Stimulated activated CD8-positive, alpha-beta memory T cell treated with anti-CD3 and anti-CD28 coated beads, Interleukin-4, amount 100 ng/mL, for 48 hours (primary cell): ENCODE measurements at places on chromosomes 13 and 19.

GRCh38 chr13:96198038-96198437 lies 108.1 kb downstream of the HS6ST3 start:
- no peak for DNase-seq

DNA sequence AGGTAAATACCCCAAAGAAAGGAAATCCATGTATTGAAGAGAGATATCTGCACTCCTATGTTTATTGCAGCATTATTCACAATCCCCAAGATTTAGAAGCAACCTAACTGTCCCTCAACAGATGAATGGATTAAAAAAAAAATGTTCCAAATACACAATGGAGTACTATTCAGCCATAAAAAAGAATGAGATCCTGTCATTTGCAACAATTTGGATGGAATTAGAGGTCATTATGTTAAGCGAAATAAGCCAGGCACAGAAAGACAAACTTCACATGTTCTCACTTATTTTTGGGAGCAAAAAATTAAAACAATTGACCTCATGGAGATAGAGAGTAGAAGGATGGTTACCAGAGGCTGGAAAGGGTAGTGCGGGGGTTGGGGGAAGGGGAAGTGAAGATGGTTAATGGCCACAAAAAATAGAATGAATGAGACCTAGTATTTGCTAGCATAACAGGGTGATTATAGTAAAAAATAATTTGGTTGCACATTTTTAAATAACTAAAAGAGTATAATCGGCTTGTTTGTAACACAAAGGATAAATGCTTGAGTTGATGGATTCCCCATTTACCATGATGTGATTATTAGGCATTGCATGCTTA lies 9.7 kb upstream of the ZNF709 start:
- no peak for DNase-seq

- no peak for DNase-seq
Measured at GRCh38 chr19:4371247-4372164, 28.1 kb downstream of the MPND start.

DNA sequence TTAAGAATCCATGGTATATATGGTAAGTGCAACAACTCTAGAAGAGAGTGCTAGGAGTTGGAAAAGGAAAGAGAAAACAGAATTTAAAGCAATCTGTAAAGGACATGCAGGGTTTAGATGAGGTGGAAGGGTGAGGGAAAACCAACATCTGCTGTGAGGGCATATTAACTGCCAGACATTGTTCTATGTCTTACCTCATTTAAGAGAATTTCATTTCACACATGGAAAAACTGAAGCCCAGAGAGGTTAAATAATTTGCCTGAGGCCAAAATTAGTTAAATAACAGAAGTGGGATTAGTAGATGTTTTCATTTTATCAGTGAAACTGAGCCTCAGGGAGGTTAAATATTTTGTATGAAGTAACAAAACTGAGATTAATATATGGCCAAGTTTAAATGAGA lies 7.4 kb upstream of the USPL1 start:
- DNase-seq, result no peak

- no peak for DNase-seq
Measured at GRCh38 chr13:103815619-103816018, 749.4 kb upstream of the SLC10A2 start.

DNA sequence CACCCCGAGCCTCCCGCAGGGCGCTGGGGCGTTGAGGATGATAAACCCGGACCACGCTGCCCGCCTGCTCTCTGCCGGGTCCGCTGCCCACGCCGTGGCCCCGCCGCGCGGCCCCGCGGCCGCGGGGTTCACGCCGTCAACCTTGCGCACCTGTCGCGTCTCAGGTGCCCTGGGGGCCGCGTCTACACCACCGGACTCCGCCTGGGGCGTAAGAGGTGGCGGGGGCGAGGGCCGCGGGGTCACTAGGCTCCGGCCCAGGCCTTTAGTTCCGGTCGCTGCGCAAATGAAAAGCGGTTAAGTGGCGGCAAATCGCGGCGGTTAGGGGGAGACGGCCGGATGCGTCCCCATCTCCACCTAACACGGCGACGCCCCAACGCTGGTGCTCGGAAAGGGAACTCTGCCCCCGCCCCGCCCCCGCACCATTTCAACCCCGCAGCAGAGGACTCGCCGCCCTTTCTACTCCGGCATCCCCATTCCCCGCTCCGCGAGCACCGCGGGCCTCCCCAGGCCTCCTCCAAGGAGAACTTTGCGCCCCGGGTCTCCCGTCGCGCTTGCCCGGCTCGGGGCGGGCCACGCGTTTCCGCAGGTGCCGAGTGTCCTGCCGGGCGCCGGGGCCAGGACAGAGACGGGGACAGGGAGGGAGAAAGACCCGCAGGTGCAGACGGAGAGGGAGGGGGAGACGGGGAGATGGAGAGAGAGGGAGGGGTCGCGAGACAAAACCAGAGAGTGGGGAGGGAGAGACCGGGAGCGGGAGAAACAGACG lies 4.3 kb downstream of the ONECUT3 start:
- DNase-seq, result no peak

GRCh38 chr19:900043-900301 lies 6.7 kb downstream of the RNU6-9 start:
- no peak for DNase-seq

DNA sequence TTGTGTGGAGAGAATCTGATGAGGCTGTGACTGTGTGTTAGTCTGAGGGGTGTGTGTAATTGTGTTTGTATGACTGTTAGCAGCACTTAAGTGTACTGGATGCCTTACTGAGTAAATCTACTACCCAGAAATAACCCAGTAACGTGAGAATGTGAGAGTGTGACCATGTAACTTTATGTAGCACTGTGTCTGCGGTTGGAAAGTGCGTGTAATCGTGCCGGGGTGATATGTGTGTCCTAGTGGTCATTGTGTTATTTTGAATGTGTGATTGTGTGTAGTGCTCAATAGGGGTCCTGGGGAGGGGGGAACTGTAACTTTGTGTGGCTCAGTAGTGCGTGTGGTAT lies 550 bp downstream of the ZNF383 start:
- DNase-seq, result peak; percentile 39

GRCh38 chr19:34454091-34454490 lies 25.9 kb downstream of the UBA2 start:
- no peak for DNase-seq

- no peak for DNase-seq
Measured at GRCh38 chr19:6238643-6239281, 41.0 kb downstream of the MLLT1 start.

- DNase-seq, result no peak
Measured at GRCh38 chr13:22114630-22115311, 443.9 kb downstream of the FGF9 start.

GRCh38 chr19:32022731-32023563 lies 322.5 kb upstream of the ZNF507 start:
- no peak for DNase-seq

GRCh38 chr19:8208922-8209461 lies at the start of gene CERS4:
Gene CERS4 (plus strand): TSS chr19:8209370. CDS start chr19:8251077, 41,707 bp downstream.
- DNase-seq, result peak; percentile 81

- no peak for DNase-seq
Measured at GRCh38 chr19:17061691-17062090, 13.6 kb downstream of the HAUS8 start.

DNA sequence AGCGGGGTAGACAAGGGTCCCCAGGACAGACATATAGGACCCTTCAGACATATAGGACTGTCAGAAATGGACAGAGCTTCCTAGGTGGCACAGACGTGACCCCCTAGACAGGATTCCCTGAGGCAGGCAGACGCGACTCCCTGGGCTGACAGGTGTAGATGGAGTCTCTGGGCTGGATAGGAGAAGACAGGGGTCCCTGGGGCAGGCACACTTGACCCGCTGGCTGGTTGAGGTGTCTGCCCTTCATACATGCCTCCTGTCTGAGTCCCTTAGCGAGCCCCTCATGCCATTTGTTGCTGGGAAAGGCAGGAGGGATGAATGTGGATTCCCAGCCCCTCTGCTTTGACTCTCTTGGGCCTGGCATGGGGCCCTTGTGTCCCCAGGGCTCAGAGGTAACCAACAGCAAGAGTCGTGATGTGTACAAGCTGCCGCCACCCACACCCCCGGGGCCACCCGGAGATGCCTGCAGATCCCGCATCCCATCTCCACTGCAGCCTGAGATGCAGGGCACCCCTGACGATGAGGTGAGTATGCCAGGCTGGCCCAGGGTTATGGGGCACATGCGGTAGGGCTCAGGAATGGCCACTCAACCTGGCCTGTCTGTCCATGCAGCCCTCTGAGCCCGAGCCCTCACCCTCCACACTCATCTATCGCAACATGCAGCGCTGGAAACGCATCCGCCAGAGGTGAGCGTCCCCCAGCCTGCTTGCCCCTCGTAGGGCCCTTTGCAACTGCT lies 3.0 kb downstream of the HSPB6 start:
- no peak for DNase-seq

DNA sequence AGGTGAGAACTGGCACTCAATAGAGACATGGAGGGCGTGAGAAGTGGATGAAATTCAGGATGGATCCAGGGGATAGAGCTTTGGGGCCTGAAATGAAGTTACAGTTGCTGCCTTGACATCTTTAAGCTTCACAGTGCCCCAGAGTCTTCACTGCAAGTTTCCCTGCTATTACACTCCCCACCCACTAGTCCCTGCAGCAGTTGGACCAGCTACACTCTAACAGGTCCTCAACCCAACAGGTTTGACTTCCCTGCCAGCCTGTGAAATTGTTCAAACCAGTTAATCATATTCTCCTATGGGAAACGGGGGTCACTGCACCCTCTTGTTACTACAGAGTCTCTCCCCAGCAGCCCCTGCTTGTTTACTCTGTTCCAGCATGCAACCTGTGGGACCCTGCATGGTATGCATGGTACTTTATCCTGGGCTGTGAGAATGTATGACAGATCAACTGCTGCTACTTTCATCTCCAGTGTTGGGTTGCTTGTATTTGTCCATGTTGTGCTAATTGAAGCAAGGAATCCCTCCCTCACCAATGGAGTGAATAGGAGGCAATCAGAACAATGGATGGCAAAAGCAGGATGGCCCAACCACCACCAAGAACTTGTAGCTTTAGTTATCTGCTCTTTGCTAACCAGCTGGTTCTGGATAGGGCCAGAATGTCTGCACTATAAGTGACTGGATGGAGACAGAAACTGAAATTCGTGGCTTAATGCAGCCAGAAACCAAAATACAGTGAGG lies 314.2 kb downstream of the OLFM4 start:
- no peak for DNase-seq

GRCh38 chr13:50914848-50915247 lies 5.3 kb downstream of the RNASEH2B start:
- DNase-seq, result no peak

GRCh38 chr19:49987159-49987698 lies 26.3 kb upstream of the SIGLEC11 start:
- peak; percentile 88 for DNase-seq

GRCh38 chr19:3443840-3444694 lies 36.3 kb downstream of the SMIM24 start:
- no peak for DNase-seq

- peak; percentile 75 for DNase-seq
Measured at GRCh38 chr19:55585658-55586339, 5.2 kb upstream of the ZNF579 start.

DNA sequence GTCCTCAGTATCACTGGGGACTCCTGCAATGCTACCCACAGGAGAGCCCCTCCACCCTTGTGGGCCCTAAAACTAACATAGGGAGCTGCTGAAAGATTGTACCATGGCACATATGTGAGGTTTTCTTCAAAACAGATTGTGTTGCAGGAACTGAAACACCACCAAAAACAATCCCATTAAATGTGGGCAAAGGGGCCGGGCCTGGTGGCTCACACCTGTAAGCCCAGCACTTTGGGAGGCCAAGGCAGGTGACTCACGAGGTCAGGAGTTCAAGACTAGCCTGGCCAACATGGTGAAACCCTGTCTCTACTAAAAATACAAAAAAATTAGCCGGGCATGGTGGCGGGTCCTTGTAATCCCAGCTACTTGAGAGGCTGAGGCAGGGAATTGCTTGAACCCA lies 34.7 kb downstream of the SCGB2B2 start:
- no peak for DNase-seq

GRCh38 chr19:33080761-33081681 lies at the start of gene GPATCH1:
Gene GPATCH1 (plus strand): TSS chr19:33081181. CDS start chr19:33081194, 13 bp downstream.
- DNase-seq, result peak; percentile 91

DNA sequence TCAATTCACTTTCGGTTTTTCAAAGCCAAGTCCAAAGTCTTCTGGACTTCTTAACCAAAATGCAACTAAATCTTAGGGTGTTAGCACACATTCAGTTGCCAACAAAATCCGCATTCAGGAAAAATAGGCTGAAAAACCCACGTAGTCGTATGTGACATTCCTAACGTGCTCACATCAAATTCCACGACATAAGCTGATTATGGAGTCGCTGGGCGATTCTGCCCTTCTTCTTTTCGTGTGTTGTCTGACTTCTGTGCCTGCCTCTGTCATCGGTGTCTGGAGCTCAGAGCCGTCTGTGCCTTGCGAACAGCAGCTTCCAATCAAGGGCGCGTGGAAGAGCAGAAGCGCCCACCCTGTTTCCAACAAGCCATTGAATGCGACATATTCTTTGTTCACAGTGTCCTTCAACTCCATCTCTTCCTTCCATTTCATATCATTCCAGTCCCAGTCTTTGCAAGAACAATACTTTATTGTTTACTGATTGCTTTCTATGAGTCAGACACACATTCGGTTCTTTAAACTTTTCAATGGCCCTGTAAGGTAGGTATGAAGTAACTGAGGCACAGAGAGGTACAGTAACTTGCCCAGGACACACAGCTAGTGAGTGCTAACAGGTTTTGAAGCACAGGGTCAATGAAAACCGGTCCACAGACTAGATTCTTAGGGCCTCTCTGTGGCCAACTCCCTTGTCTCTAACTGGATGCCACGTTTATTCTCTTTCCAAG lies 8.2 kb upstream of the ZNF507 start:
- no peak for DNase-seq

DNA sequence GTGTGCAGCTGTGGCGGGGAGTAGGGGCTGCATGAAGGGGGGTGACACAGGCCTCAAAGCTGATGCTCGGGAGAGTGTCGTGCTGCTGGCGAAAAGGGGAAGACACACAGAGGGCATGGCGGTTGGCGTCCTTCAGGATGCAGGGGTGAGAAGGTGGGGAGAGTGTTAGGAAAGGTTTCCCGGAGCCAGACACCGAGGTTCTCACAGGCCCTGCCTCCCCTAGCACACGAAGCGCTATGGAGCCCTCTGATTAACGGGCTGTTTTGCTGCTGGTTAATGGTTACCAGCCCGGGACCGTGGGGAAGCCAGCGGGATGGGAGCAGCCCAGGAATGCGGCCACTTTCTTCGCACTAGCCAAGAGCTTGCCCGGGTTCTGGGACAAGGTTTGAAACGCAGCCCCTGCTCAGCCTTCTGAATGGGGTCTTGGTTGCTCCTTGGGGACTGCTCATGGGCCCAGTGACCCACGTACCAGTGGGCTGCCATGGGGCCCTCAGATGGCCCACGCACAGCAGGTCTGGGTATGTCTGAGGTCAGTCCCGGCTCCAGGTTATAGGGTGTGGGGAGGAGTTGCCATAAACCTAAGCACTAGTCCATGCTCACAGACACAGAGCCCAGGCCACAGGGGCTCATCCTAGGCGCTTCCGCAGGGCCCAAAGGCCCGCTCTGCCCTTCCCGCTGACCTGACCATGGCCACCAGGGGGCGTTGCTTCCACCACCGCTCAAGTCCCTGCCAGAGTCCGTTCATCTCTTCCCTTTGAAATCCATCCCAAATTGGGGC lies 31.3 kb upstream of the ISYNA1 start:
- DNase-seq, result peak; percentile 83

- no peak for DNase-seq
Measured at GRCh38 chr13:50730496-50731351, 112.8 kb downstream of the DLEU7 start.

GRCh38 chr19:30174791-30175190 lies 197.4 kb upstream of the ZNF536 start:
- no peak for DNase-seq

- no peak for DNase-seq
Measured at GRCh38 chr19:35559781-35560180, 3.7 kb downstream of the ATP4A start.
